ENCODE measurements at places on chromosomes 5 and 9.

DNA sequence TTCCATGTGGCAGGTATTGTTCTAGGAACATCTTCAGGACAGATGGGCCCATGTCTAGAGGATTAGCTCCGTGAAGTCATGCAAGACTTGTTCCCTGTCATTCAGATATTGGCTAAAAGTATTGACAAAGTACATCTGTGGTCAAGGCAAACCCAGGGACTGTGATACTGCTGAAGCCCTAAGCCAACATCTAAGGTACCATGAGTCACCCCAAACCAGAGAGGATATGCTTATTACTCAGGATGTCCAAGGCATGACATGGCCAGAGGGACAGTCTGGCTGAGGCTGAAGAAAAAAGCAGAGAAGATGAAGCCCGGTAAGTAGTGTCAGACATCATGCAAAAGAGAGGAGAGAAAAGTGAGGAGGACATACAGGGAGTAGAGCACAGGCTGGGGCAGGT lies 31.0 kb downstream of the HMHB1 start:
- DNase-seq = no peak

DNA sequence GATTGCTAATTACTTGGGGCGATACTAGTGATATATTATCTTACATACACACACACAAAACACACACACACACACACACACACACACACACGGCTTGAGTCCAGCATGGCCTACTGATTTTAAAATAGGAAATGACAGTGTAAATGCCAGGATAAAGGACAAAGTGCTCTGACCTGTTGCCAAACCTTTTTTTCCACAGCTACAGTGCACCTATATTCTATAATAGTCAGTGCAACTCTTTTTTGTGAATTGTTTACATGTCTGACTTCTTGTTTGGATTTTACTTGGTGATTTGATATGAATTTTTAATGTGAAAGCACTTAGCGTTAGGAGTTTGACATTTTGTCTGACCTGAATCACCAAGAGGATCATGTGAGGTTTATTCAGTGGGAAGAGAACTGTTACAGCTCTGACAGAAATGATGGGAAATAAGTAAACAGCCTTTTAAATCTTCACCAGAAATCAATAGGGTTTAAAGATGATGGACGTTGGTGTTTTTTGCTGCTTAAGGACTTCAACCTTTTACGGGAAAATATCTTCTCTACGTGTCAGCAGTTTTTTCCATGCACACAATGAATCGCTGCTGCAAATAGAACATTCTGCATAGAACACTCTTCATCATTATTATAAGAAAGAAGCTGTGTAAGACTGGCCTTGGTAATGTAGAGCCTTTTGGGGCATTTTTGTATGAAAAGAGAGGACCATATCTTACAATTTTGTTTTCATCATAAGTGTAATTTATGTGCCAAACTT lies 218.5 kb downstream of the RANBP17 start:
- DNase-seq = no peak

- no peak for DNase-seq
Measured at GRCh38 chr5:157295247-157295646, 29.3 kb downstream of the CYFIP2 start.

DNA sequence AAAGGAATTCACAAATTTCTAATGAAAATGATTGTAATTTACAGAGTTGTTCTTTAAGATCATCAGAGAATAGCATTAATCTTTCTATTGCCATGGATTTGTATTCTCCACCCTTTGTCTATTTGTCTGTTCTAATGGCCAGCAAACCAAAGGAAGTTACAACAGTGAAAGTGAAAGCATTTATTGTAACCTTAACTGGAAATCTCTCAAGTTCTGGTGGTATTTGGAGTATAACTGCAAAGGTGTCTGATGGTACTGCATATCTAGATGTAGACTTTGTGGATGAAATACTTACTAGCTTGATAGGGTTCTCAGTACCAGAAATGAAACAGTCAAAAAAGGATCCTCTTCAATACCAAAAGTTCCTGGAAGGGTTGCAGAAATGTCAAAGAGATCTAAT lies 21.7 kb downstream of the RMI1 start:
- DNase-seq = no peak

- DNase-seq = no peak
Measured at GRCh38 chr9:98396656-98397055, 141.2 kb upstream of the TBC1D2 start.
